NB4 (cell line): ENCODE measurements at places on chromosomes 1 and 21.

DNA sequence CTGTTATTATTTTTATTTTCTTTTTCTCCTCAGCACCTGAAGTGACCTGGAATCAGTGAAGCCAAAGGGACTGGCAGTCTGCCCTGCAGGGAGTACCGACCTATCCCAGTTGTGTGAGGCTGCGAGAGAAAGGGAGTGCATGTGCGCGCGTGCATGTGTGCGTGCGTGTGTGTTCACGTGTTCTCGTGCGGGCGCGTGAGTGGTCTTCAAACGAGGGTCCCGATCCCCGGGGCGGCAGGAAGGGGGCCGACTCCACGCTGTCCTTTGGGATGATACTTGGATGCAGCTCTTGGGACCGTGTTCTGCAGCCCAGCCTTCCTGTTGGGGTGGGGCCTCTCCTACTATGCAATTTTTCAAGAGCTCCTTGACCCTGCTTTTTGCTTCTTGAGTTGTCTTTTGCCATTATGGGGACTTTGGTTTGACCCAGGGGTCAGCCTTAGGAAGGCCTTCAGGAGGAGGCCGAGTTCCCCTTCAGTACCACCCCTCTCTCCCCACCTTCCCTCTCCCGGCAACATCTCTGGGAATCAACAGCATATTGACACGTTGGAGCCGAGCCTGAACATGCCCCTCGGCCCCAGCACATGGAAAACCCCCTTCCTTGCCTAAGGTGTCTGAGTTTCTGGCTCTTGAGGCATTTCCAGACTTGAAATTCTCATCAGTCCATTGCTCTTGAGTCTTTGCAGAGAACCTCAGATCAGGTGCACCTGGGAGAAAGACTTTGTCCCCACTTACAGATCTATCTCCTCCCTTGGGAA, 123.3 kb downstream of the PRDM2 start:
- DNase-seq = no peak

GRCh38 chr1:5389101-5389885, 602.9 kb downstream of the NPHP4 start:
- DNase-seq = no peak

GRCh38 chr1:66951513-66951912, 26.7 kb downstream of the MIER1 start:
- DNase-seq = no peak

GRCh38 chr21:31287201-31287600, 56.9 kb downstream of the TIAM1 start:
- no peak for DNase-seq

- DNase-seq = peak; percentile 9
These were observed 355.2 kb upstream of the GREM2 start for GRCh38 chr1:240967070-240967724.

- DNase-seq = no peak
These were observed 12.8 kb upstream of the TSPEAR start for GRCh38 chr21:44724196-44724595.

- no peak for DNase-seq
These were observed 79.6 kb upstream of the BMP8A start for GRCh38 chr1:39411526-39412478.

GRCh38 chr1:117959364-117959763, 29.8 kb downstream of the WDR3 start:
- no peak for DNase-seq
